OCI-M1 (cell line): ENCODE measurements at places on chromosomes 12 and 14.

DNA sequence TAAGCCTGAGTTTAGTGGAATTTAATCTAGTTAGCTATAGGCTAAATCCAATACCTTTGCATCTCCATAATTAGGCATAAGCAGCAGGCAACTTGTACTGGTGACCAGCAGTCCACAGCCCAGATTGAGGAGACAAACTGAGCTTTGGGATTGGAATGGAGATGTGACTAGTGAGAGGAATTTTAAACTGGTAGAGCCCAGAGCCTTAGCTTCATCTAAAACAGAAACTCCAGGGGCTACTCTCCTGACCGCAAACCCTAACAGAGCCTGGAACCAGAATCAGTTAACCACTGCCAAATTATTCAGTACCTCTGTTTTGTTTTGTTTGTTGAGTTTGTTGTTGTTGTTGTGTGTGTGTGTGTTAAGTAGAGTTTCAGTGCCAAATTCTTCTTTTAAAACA, 53.2 kb downstream of the TSPAN19 start:
- DNase-seq: no peak

GRCh38 chr12:106914796-106915634, 40.7 kb upstream of the TMEM263 start:
- DNase-seq: no peak

GRCh38 chr14:96905065-96905464, 107.9 kb downstream of the VRK1 start:
- no peak for DNase-seq

- DNase-seq: no peak
Observed at GRCh38 chr14:99201351-99202073, 70.5 kb downstream of the BCL11B start.

GRCh38 chr12:130418251-130418650, 80.6 kb downstream of the PIWIL1 start:
- no peak for DNase-seq

DNA sequence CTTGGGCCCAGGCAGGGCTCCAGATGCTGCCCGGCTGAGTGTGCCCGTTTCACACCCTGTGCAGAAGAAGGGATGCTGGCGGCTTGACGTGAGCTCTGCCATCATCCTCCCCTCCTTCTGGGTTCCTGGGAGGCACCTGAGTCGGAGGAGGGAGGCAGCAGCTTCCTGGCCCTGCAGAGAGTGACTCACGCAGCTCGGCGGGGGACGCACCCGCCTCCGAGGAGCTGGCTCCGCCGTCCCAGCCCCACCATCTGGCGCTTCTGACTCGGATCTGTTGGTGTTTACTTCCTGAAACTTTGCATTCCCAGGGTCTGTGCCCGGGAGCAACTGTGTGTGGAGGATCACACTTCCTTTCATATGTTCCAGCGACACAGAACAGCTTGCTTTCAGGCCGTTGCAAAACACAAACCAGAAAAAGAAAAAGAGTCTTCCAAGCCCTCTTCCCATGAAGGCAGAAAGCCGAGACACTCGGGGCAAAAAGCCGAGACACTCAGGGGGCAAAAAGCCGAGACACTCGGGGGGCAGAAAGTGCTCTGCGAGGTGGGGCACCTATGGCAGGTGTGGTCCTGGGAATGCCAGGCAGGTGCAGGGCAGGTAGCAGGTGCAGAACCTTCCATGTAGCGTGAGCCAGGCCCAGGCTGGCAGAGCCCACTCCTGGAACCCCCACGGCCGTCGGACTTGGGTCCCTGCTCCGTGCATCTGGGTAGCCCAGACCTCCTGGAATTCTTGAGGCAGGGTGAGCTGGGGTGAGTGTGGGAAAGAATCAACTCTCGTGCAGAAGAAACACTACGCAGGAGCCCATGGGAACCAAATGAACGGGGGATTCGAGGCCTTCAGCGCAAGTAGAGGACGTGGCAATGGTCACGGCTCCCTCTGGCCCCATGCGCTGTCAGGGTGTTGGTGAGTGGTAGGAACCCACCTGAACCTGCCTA, 27.6 kb upstream of the GALNT9 start:
- no peak for DNase-seq

DNA sequence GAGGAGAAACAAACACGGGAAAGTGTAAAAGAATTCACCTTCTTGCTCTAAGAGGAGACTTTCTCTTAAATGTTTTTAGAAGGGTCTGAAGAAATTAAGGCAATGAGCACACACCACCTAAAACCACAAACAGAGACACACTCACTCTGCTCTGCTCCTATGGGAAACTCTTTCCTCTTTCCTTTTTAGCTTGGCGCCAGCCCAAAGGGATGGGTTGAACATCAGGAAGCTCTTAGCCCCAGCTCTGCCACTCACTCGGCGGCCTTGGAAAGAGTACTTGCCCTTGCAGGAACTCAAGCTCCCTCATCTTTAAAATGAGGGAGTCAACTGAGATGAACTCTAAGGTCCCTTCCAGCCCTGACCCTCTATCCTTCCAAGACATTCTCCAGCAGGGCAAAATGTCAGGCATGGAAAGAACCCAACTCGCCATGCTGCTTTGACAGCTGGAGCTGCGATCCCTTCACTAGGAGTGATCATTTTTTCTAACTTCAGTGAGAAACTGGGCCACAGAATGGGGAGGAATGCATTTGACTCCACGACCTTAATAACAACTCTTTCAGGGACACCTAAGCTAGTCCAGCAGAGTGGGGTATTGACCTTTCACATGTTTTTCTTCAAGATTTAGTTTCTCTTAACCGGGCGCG, 980 bp upstream of the RNASE8 start:
- DNase-seq: no peak

- DNase-seq: peak; percentile 33
Observed at GRCh38 chr12:86186449-86186848, 69.7 kb downstream of the MGAT4C start.

DNA sequence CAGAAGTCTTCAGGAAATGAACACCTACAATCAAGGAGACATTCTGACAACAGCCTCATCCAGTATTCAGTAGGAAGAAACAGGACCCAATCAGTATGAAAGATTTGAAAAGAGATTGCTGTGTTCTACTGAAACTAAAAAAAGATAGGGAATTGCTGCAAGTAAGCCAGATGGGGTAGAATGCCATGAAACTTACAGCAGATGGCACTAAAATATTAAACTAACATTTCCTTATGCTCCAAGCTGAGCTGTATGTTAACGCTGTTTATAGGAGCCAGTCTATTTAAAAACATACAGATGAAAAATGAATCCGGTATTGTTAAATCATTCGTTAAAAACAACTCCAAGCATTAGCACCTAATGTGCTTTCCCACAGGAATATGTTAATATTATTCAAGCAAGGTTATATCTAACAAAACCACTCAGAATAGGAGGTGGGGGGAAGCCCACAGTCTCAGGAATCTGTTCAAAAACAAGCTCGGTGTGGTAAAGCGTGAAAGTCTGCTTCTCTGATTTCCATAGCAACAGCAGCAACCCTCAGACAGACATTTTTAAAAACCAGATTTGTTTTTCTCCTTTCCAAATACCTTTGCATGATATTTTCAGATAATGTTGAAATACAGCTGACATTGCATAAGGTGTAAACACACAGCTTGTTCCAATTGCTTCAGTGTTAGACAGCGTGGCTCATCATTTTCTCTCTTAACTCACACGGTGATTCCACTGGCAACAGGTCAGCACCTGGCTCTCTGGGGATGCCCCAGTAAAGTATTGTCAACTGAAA, 131.4 kb upstream of the CCDC175 start:
- DNase-seq: peak; percentile 18

GRCh38 chr12:96427269-96427729, 27.1 kb upstream of the CDK17 start:
- DNase-seq: no peak

DNA sequence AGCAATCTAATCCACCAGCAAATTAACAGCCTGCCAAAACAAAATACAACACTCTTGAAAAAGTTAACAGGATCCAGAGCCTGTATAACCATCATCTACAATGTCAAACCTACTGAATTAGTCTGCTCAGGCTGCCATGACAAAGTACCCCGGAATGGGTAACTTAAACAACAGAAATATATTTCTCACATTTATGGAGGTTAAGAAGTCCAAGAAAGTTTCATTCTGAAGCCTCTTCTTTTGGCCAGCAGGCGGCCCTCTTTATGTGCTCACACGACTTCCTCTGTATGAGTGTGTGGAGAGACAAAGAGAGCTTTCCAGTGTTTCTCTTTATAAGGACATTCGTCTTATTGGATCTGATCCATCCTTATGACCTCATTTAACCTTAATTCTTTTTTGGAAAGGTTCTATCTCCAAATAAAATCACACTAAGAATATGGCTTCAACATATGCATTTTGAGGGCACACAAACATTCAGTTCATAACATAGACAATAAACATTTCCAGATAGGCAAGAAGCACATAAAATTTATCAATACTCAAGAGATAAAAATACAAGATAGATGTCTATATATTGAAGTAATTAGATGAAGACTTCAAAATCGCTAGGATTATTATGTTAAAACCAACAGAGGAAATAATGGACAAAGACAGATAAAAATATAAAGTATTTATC, 5.9 kb upstream of the RERG start:
- peak; percentile 73 for DNase-seq

DNA sequence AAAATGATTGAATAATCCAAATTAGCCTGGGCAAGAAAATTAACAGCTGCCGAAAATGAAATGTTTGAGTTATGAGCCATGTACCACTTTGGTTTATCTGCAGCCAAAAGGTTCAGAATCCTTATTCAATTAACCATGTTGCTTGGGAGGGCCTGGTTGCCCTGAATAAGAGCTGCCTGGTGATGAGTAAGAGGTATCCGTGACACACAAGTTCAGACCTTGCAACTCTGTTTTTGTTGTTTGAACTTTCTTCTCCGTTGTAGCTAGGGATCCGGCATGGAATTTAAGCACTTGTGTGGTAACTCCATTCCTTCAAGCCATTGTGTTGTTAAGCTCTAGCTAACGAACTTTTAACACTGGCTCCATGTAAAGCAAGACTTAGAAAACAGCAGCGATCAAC, 35.7 kb downstream of the FOXA1 start:
- DNase-seq: no peak

DNA sequence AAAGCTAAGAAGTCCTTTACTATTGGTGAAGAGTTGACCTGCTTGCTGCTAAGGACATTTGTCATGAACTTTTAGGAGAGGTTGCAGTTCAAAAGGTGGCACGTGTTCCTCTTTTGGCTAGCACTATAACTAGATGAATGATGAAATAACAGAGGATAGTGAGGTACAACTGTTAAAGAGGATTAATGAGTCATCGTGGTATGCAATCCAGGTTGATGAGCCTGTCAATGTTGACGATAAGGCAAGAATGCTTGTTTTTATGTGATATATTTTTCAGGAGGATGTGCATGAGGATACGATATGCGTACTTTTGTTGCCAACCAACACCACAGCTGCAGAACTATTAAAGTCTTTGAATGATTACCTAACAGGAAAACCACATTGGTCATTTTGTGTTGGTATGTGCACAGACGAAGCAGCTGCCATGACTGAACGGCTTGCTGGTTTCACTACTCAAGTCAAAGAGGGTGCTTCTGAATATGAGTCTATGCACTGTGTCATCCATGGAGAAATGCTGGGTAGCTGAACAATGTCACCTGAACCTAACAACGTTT, 10.6 kb downstream of the CEP128 start:
- peak; percentile 71 for DNase-seq

GRCh38 chr12:71061451-71061850, 96.3 kb downstream of the TSPAN8 start:
- no peak for DNase-seq

DNA sequence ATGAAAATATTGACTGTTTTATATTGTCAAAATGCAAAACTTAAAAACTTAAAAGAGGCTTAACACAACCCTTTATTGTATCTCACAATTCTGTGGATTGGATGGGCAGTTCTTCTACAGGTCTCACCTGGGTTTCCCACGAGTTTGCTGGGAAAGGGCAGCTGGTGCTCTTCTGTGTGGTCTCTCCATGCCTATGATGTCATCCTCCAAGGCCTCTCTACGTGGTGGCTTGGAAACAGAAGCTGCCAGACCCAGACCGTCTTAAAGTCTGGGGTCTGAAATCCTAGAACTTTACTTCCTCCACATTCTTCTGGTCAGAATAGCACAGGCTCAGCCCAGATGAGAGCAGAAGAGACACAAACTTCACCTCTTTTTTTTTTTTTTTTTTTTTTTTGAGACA, 36.5 kb upstream of the KICS2 start:
- DNase-seq: no peak

- peak; percentile 49 for DNase-seq
Observed at GRCh38 chr12:78002878-78003277, 172.2 kb downstream of the NAV3 start.

DNA sequence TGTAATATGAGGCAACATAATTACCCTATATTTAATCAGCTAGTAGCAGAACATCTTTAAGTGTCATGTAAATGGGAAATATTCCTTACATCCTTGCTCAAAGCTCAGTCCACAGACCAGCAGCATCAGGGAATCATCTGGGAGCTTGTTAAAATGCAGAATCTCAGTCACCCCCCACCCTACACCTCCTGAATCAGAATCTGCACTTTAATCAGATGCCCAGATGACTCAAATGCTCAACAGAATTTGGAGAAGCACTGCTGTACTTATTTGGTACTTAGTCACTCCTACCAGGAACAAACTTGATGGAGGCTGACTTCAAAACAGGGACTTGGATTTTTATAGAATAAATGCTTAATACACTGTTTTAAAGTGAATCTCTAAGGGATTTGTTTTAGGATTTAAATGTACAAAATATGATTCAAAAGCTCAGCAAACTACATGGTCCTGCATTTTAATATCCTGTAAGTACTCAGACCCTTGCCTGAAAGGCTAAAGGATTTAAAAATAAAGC, 96.5 kb downstream of the ARMH4 start:
- no peak for DNase-seq
